ENCODE measurements at places on chromosomes 6 and 20. TPM values are rescaled to one million over a fixed set of nuclear protein-coding genes. Genes with fewer than 3 reads are reported as not detected.

- DNase-seq: no peak
Measured at GRCh38 chr6:163904186-163904585, 489.7 kb downstream of the QKI start.

- no peak for DNase-seq
Measured at GRCh38 chr6:54629131-54629530, 217.4 kb upstream of the FAM83B start.

Gene RCAN2
- 20.9 TPM for total RNA-seq

DNA sequence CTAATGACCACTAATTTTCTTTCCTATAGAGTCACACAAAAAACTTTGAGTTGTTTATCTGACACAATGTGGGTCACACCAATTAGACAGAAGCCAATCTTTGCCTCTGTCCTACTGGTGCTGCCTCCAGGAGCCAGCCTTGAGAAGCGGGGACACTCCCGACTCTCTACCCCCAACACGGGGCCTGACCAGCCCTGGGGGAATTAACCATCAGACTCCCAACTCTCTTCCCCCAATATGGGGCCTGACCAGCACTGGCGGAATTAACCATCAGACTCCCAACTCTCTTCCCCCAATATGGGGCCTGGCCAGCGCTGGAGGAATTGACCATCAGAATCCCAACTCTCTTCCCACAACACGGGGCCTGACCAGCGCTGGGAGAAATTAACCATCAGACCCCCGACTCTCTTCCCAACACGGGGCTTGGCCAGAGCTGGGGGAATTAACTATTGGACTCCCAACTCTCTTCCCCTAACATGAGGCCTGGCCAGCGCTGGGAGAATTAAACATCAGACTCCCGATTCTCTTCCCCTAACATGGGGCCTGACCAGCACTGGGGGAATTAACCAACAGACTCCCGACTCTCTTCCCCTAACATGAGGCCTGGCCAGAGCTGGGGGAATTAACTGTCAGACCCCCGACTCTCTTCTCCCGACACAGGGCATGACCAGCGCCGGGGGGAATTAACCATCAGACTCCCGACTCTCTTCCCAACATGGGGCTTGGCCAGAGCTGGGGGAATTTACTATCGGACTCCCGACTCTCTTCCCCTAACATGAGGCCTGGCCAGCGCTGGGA, 12.5 kb downstream of the CST7 start:
- DNase-seq: peak; percentile 64
